ENCODE measurements at places on chromosomes 4 and X. TPM values are rescaled to one million over a fixed set of nuclear protein-coding genes. Genes with fewer than 3 reads are reported as not detected.

GRCh38 chrX:48531358-48531959, 8.1 kb upstream of the TBC1D25 start:
- DNase-seq, result no peak

The SGMS2 gene
- 71.5 TPM for total RNA-seq

The ADH1B gene
- 1.2 TPM for total RNA-seq

The LGI2 gene
- total RNA-seq, result 0.36 TPM

GRCh38 chr4:163744861-163745260, 250.4 kb downstream of the TMA16 start:
- no peak for DNase-seq

DNA sequence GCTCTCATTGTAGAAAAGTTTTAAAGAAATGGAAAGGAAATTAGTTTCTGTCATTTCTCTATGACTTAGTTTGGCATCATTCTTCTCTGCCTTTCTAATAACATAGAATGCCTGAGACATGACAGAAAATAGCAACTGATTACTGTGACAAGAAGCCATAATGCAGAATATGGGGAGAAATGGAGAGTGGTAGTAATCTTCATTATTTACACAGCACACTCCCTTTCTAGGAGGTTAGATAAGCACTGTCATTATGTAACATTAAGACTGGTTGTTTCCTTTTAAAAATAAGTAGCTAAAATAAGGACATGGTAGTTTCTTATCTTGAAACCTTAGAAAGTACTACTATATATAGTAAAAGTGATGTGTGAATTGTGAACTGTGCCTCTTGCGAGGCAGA, 1227.9 kb upstream of the PABPC4L start:
- DNase-seq, result no peak

The N4BP2 gene
- total RNA-seq, result 7.7 TPM

DNA sequence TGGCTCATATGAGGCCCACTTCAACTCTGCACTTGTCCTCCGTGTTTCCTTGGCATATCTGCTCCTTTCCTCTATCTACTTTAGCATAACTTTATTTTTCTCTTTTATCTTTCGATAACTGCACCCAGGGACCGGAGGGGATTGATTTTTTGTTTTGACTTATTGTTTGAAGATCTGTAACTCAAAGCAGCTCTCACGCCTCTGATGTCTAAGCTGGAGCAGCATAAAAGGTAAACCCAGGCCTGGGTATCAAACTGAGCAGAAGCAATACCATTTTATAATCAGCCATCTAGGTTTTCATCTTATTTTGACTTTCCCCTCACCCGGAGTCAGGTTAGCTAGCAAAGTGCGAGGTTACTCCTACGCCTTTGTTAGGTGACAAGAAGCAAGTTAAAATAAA, 28.4 kb downstream of the LEF1 start:
- DNase-seq, result no peak

DNA sequence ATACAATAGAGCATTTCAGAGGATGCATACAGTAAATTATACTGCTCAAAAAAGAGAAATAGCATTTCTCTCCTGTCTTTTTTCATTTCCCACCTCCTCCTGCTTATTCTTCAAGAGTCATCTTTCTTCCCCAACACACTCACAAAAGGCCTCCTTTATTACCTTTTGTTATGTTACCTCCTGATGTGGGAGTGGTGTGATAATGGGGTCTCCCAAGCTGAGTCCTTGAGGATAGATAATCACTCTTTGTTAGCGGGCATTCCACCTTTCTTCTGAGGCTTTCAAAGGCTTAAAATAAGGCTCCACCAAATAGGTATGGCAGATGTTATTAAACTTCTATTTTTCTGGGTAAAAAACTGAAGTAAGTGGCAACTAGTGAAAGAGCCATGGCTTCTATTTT, 159.8 kb downstream of the CPEB2 start:
- DNase-seq, result no peak

DNA sequence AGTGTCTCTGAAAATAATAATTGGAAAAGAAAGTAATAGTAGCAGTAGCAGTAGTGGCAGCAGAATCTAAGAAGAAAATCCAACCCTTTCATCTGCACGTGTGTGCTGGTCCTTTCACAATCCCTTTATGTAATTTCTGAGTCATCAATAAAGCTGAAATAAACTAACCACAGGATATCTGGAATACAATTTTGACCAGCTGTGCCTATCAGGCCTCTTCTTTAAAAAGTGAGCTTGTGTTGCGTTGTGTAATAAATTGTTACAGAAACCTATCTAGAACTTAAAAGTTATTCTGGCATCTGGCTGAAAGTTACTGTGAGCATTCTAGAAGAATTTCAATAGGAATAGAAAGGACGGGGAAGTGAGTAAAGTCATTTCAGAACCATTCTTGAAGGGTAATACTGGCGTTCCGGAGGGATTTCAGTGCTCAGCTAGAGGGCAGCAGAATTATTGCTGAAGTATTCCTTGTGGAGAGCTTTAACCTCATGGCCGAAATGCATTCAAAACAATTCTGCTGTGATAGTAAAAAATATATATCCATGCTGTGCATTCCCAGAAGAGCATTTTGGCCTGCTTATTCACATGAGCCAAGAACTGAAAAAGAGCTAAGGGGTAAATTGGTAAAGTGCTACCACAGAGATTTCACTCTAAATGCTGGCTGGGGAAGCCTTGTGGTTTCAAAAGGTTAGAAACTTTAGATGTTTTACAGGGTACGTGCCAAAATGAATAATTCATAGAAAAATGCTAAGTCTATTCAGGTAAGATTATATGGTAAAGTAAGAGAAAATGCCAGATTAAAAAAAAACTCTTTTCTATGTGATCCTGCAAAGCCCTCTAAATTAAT, 260.6 kb downstream of the NKX6-1 start:
- DNase-seq, result no peak

GRCh38 chr4:87033902-87034301, 99.1 kb downstream of the AFF1 start:
- DNase-seq, result no peak

- no peak for DNase-seq
Measured at GRCh38 chrX:144295921-144296320, 412.1 kb downstream of the UBE2NL start.

The MAOA gene
- total RNA-seq, result 3.4 TPM

The TRIM61 gene
- not detected for total RNA-seq

DNA sequence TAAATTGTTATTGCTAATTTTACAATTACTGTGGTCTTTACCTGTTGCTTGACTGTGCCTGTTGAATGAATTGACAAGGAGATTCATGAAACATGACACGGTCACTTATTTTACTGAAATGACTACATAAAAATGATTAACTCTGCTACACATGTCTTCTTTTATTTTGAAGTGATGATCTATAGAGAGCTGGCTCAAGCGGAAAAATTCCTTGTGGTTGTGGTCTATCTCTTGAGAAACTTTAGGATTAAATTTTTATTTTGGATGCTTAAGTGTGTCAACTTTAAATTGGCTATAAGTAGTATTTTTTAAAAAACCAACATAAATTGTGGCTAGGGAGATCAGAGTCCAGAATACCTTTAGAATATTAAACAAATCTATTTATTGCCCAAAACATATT, 131.8 kb upstream of the PITX2 start:
- DNase-seq, result no peak

- DNase-seq, result no peak
Measured at GRCh38 chr4:94698187-94698586, 59.6 kb upstream of the BMPR1B start.

The FAM184B gene
- not detected for total RNA-seq

DNA sequence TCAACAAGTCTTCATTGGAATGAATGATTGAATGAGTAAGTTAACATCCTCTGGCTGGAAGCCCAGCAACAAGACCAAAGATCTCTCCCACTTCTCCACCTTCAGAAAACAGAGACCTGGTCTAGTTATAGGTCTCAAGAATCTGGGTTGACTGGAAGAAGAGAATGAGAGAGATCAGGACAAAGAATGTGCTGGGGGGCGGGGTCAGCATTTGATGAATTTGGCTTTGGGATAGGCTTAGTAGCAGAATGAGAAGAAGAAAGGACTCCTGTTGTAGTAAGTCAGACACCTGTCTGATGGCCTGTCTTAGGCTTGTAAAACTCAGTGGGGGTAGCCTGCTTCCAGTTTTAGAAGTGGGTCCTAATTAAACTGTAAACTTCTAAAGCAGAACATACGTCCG, 51.0 kb downstream of the TRIM2 start:
- DNase-seq, result no peak

DNA sequence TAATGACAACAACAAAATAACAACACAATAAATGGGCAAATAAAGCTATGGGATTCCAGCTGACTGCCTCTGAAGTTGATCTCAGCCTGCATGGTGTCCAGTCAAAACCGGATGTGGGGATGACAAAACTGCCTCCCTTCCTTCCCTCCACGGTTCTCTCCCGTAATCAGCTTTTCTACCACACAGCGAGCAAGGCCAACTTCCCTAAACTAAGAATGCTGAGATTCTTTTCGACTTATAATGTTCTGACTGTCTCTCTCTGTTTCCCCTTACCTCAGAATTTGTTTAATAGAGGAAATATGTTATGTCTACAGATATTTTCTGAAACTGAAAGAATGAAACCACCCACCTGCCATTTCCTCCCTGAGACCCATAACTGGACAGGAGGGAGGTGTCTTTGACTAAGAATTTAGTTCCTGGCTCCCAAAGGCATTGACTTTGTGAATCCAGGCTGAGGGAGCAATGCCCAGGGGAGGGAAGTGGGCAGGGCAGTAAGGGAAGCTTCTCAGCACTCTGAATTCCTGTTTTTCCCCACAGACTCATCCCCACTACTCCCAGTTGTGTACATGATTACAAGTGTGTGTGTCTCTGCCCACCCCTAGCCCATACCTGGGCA, 1.0 kb upstream of the TLR1 start:
- no peak for DNase-seq

- no peak for DNase-seq
Measured at GRCh38 chrX:132786217-132786616, 172.2 kb downstream of the HS6ST2 start.

The AFM gene
- total RNA-seq, result not detected

The PROM1 gene
- 0.10 TPM for total RNA-seq

- DNase-seq, result no peak
Measured at GRCh38 chr4:114349543-114350175, 248.9 kb upstream of the UGT8 start.
